ENCODE measurements at places on chromosomes 16 and 17. TPM values are rescaled to one million over a fixed set of nuclear protein-coding genes. Genes with fewer than 3 reads are reported as not detected.

GRCh38 chr16:67150047-67150832, 558 bp downstream of the B3GNT9 start:
- peak; percentile 71 for DNase-seq

DNA sequence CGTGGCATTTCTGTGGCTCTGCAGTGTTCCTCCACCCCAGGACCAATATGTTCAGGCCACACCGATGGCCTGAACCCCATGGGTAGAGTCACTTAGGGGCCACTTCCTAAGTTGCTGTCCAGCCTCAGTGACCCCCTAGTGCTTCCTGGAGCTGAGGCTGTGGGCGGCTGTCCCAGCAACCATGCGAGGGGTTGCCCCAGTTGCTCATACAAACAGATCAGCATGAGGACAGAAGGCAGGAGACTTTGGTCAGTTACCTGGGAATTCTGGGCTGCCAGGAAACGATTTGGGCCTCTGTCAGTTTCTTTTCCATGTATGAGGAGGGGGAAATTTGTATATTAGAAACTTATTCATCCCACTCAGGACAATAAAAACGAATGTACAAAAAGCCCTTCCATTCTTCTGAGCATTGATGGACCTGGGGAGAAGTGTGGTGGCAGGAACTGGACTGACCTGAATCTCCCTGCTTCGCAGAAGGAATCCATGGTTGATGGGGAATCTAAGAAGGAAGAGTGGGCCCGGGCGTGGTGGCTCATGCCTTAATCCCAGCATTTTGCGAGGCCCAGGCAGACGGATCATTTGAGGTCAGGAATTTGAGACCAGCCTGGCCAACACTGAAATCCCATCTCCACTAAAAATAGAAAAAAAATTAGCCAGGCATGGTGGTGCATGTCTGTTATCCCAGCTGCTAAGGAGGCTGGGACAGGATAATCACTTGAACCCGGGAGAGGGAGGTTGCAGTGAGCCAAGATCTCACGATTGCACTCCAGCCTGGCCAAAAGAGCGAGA, 4.9 kb upstream of the IL32 start:
- no peak for DNase-seq

DNA sequence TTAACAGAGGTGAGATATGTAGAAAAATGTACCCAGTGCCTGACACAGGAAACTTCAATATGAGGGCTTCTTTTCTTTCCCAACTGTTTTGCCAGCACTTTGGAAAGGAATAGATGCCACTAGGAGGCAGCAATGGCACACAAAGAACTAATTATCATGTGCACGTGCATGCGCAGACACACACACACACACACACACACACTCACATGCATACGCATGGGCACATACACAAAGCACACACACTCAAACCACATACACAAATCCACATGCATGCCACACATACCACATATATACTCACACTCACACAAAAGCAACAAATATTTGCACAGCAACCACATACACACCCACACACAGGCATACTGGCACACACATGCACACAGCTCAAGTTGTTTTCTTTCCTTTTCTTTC, 8.8 kb upstream of the CEP112 start:
- peak; percentile 60 for DNase-seq

SLC35G6 gene
- not detected for total RNA-seq

GRCh38 chr17:78908426-78908825, 5.4 kb upstream of the CEP295NL start:
- DNase-seq, result no peak

DNA sequence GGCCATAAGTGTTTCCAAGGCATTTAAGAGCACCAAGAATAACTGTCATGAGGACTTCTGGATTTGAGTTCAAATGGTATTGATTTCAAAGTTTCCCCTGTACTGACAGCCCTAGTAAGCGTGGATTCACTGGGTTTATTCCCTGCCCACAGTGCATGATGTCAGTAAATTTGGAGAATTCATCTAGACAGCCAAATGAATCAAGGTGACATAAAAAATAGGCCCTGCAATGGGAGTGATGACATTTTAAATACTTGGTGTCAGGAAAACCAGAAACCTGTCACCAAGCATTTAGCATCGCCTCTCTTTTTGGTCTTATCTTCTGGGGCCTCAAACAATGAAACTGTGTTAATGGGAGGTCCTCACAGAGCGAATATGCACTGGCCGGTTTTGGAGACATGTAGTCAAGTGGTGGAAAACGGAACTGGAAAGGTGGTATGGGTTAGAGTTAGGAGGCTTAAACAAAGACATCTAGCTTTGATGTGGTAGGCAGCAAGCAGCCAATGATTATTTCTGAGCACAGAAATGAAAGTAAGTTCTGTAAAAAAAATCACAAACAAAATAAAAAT, 29.1 kb downstream of the COG4 start:
- DNase-seq, result no peak

DNA sequence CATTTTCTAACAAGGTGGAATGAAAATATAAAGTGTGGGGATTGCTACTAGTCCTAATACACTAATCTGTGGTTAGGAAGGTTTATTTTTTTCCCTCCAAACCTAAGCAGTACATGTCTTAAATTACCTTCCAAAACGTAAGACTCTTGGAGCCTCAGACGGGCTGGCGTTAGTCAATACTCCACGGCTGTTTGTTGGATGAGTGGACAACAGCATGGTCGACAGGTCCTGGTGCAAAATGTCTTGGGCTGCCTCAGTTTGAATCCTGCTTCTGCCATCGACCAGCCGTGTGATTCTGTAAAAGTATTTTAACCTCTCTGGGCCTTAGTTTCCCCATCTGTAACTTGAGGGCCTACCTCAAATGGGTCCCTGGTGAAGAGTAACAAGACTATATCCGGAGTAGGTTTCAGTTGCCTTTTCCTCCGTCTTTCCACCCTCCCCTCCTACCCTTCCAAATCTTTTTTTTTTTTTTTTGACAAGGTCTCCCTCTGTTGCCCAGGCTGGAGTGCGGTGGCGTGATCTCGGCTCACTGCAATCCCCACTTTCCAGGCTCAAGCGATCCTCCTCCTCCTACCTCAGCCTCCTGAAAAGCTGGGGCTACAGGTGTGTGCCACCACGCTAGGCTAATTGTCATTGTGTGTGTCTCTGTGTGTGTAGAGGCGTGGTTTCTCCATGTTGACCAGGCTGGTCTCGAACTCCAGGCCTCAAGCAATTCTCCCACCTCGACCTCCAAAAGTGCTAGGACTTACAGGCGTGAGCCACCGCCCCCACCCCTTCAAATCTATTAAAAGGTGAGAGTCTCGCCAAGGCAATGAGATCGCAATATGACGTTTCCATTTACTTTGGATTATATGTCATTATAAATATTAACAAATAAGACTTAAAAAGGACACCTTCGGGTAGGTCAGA, 5.8 kb downstream of the SCGB1C2 start:
- DNase-seq, result no peak

- DNase-seq, result no peak
Measured at GRCh38 chr16:4682084-4682591, 11.2 kb upstream of the NUDT16L1 start.

GRCh38 chr16:72847187-72848027, 200.5 kb downstream of the ZFHX3 start:
- DNase-seq, result peak; percentile 23

GRCh38 chr17:55588446-55589242, 77.4 kb upstream of the SMIM36 start:
- DNase-seq, result no peak

- no peak for DNase-seq
Measured at GRCh38 chr16:27625050-27625697, 75.2 kb downstream of the KATNIP start.

DNA sequence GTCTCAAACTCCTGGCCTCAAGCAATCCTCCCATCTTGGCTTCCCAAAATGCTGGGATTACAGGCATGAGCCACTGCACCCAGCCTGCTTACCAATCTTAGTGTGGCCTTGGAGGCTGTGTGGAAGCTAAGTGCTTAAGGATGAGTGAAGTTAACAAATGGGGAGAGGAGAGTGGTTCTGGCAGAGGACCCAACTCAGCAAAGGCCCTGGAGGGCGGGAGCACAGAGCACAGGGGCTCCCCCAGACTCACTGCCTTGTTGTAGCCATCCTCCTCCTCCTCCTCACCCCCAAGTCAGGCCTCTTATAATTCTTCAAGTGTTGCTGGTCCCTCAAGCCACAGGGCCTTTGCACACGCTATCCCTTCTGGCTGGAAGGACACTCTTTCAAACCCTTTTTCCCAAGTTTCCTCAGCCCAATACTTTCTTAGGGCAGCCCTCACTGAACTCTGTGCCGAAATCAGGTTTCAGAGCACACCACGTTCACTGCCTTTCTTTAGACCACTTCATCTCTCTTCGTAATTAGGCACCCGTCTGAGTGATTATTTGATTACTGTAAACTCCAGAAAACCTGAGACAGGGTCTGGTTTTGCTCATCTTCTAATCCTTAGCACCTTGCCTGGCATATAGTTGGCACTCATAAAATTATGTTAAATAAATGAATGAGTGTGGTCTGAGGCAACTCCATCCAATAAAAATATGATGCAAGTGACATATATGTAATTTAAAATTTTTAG, 23.4 kb downstream of the NGFR start:
- no peak for DNase-seq

CETP gene
- 0.08 TPM for total RNA-seq

GRCh38 chr17:14793237-14793636, 471.9 kb downstream of the PMP22 start:
- DNase-seq, result peak; percentile 6

DNA sequence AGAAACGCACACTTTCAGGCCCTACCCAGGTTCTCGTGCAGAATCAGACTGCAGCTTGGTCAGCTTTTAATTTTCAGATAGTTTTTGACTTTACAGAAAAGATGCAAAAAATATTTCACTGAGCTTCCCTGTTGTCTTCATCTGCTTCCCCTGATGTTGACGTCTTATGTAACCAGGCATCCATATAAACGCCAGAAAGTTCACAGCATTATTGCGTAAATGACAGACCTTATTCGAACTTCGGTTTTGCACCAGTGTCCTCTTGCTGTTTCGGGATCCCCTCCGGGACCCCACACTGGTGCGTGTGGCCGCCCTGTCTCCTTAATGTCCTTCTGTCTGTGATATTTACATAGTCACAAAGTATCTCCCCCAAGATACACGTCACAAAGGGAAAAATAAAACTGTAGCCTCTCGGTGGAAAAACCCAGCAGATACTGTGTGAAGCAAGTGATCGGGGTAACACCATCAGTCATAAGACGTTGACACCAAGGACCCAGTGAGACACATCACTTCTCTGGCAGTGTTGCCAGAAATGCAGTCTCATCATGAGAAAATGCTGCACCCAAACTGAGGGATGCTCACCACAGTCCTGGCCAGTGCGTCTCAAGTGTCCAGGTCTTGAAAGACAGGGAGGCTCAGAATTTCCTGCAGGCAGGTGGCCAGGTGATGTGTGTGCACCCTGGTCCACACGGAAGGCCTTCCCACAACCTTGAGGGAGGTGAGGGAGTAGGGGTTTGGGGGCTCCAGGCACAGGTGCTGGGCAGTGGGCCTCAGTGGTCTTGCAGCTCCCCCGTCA, 4.3 kb downstream of the BANP start:
- DNase-seq, result no peak

GRCh38 chr16:58970775-58971174, 236.7 kb upstream of the GOT2 start:
- DNase-seq, result no peak

GRCh38 chr16:25699069-25699468, 7.3 kb downstream of the HS3ST4 start:
- DNase-seq, result no peak

DNA sequence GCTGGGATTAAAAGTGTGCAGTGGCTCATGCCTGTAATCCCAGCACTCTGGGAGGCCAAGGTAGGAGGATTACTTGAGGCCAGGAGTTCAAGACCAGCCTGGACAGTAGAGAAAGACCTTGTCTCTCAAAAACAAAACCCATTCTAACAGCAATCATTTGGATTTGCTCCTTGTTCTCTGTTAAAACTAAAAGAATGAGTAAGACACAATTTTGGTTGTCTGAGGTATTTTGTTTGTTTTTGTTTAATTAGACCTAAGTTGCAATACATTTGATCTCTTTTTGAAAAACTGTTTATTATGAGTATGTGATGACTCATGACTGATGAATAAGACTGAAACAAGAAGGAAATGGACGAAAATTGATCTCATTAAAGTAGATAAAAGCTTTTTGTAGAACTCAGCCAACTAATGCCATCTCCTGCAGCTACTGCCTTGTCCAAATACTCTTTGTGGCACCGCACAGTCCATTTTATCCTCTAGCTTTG, 29.0 kb downstream of the GLG1 start:
- no peak for DNase-seq

DNA sequence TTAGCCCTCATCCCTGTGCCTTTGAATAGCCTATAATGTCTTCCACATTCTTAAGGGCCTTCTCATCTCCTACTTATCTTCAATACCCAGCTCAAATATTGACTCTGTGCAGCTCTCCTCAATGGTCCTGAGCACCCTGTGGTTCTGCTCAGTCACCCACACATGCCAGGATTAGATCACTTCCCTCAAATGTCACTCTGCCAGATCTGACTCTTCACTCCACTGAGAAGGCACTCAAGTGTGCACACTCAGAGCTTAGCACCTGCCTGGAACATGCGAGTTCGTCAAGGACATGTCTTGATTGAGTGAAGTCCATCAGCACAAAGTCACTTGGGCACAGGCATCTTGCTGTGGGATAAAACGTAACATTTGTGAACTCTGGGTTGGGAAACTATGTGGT, 404.8 kb downstream of the CDH13 start:
- no peak for DNase-seq

GRCh38 chr17:78781893-78782304, at the start of gene CYTH1:
Gene CYTH1 (minus strand): TSS chr17:78782273. CDS start chr17:78782223, 50 bp downstream.
- no peak for DNase-seq

GRCh38 chr16:1378804-1379303, 27.1 kb downstream of the GNPTG start:
- peak; percentile 90 for DNase-seq

DNA sequence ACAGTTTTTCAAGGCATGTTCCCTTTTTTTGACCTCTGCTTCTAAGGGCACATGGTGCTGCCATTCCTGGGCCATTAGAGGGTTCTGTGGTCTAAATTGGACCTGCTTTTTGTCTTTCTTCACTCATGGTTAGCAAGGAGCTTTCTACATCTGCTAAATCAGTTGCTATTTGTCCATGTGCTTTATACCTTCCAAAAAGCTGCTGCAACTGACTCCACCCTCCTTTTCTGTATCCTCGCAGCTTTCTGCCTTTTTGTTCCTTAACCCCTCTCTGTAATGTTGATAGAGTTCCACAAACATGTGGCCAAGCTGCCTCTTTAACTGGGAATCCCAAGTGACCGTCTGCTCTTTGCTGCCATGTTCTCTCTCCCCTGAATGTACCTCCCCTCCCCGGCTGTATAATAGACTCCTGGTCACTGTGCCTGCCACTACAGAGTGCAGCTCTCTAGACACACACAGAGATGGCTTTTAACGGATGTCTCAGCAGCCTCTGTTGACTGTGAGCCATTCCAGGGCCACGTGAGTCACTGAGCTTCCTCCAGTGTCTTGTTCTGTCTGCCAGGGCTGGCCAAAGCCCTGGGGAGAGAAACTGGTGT, 57.4 kb upstream of the TEKT3 start:
- DNase-seq, result peak; percentile 75

PPP1R27 gene
- total RNA-seq, result not detected

GRCh38 chr16:70760221-70760620, 40.7 kb downstream of the VAC14 start:
- DNase-seq, result no peak

DNA sequence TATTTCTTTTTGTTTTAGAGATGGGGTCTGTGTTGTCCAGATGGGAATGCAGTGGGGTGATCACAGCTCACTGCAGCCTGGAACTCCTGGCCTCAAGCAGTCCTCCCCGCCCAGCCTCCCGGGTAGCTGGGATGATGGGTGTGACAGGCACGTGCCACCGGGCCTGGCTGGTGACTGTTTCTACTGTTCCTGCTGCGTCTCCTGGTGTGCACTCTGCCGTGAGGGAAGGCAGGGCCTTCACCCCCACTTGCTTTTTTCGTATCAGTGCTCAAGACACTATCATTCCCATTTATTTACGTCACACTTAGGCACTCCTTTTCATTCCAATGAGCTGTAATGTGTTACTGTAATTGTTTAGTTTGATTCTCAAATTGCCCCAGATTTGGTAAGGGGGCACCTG, 25.3 kb upstream of the PVALEF start:
- no peak for DNase-seq

All from SJSA1 (cell line).